Upper lobe of right lung (tissue), 1 donor: ENCODE measurements at places on chromosomes 2 and 18.

- DNase-seq: no peak
These were observed 981 bp downstream of the MRPL53 start for GRCh38 chr2:74471332-74472065.

- DNase-seq: peak; percentile 60
These were observed 17.4 kb upstream of the ANKRD53 start for GRCh38 chr2:70960833-70961647.

- no peak for DNase-seq
These were observed 56.4 kb upstream of the RBMS1 start for GRCh38 chr2:160550048-160550447.

DNA sequence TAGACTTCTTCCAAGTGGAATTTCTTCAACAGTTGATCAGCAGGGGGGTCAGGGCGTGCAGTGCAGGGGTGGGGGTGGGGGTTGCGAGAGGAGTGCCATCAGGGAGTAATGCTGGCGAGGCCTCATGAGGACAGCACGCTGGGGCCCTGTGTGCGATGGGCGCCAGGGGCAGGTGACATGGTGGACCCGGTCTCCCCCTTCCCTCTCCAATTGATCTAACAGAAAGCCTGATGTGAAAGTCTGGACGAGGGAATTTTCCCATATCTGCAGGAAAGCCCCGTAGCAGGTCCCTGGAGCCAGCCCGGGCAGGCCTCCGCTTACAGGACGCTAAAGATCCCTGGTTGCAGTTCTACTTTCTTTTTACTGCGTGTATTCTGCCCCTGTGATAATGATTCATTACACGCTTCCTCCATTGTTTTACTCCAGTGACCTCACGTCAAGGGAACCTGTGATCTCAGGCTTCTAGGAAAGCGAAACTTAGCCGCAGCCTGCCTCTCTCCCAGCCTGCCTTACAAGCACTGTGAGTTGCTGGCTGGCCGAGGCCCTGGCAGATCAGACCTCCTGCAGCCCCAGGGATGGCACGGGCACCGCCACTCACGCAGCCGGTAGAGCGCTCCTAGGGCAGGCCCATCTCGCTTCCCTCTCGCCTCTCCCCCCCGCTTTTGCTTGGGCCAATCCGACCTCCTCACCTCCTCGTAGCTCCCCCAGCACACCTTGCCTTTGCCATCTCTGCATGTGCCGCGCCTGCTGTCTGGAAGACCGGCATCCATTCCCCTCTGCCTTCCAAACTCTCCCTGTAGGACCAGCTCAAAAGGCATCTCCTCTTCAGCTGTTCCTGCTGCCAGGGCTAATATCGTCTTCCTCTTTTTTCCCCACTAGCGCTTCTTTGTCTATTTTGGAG lies 19.2 kb downstream of the NEURL3 start:
- peak; percentile 84 for DNase-seq

- no peak for DNase-seq
These were observed 19.3 kb downstream of the UPP2 start for GRCh38 chr2:158120664-158121641.

DNA sequence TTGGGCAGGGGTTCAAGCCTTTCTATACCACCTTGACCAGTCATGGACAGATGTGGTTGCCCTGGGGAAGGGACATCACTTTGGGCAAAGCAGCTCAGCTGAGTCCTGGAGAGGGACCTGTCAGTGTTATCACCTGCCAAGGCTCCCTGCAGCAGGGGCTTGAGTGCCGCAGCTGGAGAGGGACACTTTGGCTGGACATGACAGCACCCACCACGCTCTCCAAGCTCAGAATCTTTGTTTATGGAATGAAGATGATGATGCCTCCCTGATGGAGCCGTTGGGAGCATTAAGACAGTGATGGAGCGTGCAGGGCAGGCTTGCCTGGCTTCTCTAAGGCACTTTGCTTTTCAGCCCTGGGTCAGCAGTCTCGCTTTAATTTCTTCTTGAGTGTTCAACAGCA lies 4.3 kb upstream of the TFCP2L1 start:
- DNase-seq: no peak

DNA sequence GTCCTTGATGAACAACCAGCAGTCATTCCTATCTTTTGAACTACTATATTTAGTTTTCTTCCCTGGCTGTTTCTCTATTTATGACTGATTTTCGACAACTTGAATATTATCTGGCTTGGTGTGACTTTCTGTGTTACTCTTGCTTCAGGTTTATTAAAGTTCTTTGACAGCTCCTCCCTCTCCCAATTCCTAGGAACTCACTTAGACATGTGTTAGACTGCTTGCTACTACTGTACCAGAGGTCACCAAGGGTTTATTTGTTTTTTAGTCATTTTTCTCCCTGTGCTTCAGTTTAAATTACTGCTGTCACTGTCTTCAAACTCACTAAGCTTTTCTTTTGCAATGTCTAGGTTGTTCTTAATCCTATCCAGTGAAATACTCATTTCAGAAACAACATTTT lies 90.5 kb downstream of the TMEM131 start:
- no peak for DNase-seq

DNA sequence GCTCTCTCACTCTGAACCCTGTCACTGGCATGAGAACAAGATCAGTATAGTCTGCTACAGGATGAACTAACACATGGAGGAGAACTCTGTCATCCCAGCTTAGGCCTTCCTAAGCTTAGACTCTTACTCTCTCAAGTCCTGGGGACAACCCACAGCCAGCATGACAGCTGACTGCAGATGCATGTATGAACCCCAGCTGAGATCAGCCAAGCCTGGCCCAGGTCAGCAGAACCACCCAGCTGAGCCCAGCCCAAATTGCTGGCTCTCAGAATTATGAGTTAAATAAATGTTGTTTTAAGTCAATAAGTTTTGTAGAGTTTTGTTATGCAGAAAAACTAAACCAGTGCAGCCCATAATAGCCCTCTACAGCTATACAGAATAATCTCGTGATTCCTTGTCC lies 287.3 kb downstream of the TNS1 start:
- DNase-seq: no peak

- no peak for DNase-seq
These were observed 217.3 kb downstream of the SEPTIN10 start for GRCh38 chr2:109396202-109397180.

- no peak for DNase-seq
These were observed 34.3 kb downstream of the NMS start for GRCh38 chr2:100504542-100504941.

DNA sequence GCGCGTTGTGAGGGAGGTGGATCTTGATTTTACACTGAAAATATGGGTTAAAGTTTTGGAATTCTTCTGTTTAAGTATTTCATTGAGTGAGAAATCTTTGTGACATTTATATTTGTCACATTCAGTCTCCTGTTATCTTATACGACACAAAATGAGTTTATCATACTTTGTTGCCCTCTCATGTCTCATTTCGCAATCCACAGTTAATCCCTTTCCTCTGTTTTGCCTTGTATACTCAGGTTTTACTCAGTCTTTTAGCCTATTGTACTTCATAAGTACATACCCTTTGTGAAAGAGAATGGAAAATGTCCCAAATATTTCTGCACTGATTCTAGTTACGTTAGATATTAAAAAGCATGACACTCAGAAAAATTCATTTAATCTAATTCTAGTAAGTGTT lies 142.7 kb downstream of the ATP9B start:
- no peak for DNase-seq

DNA sequence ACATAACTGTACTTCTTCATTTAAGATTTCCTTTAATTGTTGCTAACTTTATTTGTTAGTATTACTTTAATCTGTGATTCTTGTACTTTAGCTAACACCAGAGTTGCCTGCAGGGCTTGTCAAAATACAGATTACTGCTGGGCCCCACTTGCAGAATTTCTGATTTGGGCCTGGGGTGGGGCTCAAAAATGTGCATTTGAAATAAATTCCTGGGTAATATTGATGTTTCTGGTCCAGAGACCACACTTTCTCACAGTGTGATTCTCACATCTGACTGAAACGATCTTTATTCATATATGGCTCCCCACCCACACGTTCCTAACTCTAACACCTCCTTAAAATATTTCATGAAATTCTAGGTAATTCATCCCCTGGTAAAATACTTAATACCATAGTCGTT lies 452.6 kb upstream of the ACVR2A start:
- DNase-seq: no peak

- no peak for DNase-seq
These were observed 29.6 kb downstream of the LHCGR start for GRCh38 chr2:48725696-48726494.

GRCh38 chr2:103284750-103285149 lies 522.9 kb downstream of the TMEM182 start:
- no peak for DNase-seq

GRCh38 chr2:24050041-24050979 lies 769 bp downstream of the FKBP1B start:
- peak; percentile 70 for DNase-seq

DNA sequence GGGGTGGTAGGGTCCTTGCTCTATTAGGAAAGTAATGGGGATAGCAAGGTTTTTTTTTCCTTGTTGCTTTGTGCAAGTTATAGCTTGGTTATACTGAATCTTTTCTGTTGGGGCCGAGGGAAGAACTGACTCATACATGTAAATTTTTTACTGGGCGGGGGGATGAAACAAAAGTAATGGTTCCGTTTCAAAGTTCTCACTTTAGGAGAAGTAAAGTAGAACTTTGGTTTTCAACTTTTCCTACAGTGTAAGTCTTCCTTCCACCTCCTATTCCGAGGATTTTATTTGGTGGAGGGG lies 1.1 kb downstream of the AFTPH start:
- DNase-seq: no peak

DNA sequence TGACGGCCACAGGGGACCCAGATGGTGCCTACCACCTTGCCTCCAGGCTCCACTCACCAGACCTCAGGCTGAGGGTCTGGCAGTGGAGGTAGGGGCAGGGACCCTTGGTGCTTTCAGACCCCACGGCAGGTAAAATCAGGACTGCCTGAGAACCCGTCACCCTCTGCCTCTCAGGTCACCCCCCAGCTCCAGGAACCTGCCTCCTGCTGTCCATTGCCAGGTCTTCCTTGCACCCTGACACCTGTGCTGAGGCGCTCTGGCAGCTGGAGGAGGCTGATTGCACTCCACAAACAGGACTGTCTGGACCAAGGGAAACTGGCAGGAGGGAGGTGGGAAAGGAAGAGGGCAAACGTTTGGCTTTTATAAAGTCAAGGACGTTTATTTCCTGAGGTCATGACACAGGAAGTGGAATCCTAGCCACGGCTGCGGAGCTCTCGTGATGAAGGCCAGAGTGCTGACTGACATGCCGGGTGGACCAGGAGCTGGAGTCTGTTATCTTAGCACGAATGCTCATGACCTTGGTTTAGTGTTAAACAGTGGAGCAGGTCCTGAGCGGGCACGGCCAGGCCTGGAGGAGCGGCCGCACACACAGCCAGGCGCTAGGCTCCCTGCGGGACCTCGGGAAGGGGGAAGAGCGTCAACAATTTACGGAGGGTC lies 40.5 kb downstream of the ANO7 start:
- peak; percentile 48 for DNase-seq

- no peak for DNase-seq
These were observed 128.6 kb downstream of the ZNF532 start for GRCh38 chr18:58993260-58993659.

DNA sequence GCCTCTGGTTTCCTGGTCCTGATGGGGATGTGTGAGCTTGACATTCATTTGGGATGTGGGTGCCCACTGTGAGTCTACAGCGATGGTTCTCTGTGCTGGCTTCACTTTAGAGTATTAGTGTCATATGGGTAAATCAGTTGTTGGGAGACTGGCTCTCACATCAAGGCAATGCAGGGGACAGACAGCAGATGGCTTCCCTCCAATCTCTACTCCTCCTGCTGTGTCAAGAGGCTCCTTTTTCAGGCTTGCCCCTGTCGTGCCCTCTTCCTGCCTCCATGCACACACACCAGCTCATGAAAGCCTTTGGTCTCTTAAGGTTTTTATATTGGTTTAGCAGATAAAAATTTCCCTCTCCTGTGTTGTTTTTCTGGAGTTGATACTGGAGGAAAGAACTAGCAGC lies 315.6 kb downstream of the RDH14 start:
- DNase-seq: no peak

DNA sequence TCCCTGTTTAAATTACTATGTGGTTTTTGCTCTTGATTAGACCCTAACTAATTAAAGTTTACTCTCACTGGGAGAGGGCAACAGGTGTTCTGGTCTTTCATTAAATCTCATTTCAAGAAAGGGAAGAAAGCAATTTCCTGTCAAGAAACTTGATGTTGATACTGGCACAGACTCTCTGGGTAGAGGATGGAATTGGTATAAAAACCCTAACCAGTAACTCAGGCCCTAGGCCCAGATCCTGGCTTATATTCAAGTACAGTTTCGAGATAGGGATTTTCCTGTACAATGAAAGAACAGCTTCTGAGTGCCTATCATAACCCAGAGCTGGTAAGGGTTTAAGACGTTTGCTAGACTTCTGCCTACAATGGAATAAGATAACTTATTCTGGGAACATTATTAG lies 61.6 kb upstream of the ACYP2 start:
- DNase-seq: no peak

GRCh38 chr18:23567671-23568070 lies 18.6 kb downstream of the NPC1 start:
- no peak for DNase-seq

- no peak for DNase-seq
These were observed 121.8 kb downstream of the MAIP1 start for GRCh38 chr2:200077210-200077650.

GRCh38 chr2:108626995-108627394 lies 92.3 kb upstream of the RANBP2 start:
- no peak for DNase-seq

GRCh38 chr2:37625796-37626571 lies 45.5 kb downstream of the CDC42EP3 start:
- DNase-seq: no peak

DNA sequence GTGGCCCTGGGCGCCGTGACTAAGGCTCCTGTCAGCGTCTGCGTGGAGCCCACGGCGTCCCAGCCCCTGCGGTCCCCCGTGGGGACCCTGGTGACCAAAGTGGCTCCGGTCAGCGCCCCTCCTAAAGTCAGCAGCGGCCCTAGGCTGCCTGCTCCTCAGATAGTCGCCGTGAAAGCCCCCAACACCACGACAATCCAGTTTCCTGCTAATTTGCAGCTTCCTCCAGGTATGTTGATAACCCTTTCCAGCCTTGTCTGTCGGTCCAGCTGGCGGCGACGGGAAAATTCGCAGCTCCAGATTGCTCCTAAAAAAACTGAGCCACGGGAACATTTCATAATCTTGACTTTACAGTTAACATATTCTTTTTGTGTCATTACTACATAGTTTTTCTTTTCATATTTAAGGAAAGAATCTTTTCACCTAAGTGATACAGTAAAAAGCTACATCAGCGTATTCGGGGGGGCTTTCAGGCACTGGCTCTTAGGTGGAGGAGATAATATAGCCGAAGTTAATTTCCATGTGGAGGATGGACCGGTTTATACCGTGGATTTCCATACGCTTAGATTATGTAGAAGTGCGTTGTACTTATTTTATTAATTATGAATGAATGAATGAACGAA lies 916 bp downstream of the TAF4B start:
- no peak for DNase-seq
